Urinary bladder (tissue), 4 donors: ENCODE measurements at places on chromosomes 6 and 20. TPM values are rescaled to one million over a fixed set of nuclear protein-coding genes. Genes with fewer than 3 reads are reported as not detected.

Gene PROCR
- 43.0 TPM for total RNA-seq

Gene DCBLD1
- 20.9 TPM for total RNA-seq

Gene PCK1
- 0.79 TPM for total RNA-seq

Gene ADGB
- total RNA-seq, result 0.05 TPM

Gene EYA2
- total RNA-seq, result 2.2 TPM

Gene GSTA2
- not detected for total RNA-seq

Gene LHFPL5
- total RNA-seq, result not detected

Gene PHACTR1
- total RNA-seq, result 4.3 TPM

Gene PRDM13
- total RNA-seq, result not detected

Gene TUBB2B
- total RNA-seq, result 55.6 TPM

Gene ZBTB12
- total RNA-seq, result 4.8 TPM

Gene HUS1B
- 2.2 TPM for total RNA-seq

Gene RIPPLY2
- 0.26 TPM for total RNA-seq

Gene LRRC73
- total RNA-seq, result not detected
